ENCODE measurements at places on chromosomes 11 and 22.
A peak's percentile ranks its signal among the peaks of the same experiment; 100 is the strongest.

DNA sequence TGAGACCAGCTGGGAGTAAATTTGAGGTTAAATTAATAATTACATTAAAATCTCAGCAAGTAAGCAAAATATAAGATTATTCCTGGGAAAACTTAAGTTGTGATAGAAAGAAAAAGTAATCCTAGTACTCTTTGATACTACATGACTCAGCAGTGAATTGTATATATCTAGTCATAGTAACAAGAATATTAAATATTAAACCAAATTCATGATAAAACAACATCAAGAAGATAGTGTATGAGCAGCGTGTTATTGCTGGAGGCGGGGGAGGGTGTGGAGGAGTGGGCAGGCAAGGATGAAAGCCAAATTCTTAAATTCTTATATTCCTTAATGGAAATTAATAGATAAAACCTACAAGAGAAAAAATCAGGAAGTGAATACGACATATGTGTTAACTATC lies 95.2 kb downstream of the WT1 start:
- DNase-seq, result no peak

DNA sequence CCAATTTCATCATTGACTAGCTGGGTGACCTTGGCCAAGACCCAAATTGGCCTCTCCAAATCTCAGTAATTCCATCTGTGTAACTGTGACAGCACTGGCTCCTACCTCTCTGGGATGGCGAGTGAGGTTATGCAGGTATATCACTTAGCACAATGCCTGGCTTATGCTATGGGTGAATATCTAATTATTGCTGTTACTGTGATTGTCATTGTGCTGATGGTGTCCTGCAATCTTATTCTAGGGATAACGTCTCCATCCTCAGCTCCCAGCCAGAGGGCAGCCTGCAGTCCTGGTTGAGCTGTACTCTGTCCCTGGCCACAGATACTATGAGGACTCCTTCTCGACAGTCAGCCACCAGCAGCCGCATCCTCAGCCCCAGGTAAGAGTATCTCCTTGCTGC lies 164.8 kb upstream of the SEZ6L start:
- no peak for DNase-seq

GRCh38 chr11:133476570-133477250 lies 55.6 kb downstream of the OPCML start:
- no peak for DNase-seq

DNA sequence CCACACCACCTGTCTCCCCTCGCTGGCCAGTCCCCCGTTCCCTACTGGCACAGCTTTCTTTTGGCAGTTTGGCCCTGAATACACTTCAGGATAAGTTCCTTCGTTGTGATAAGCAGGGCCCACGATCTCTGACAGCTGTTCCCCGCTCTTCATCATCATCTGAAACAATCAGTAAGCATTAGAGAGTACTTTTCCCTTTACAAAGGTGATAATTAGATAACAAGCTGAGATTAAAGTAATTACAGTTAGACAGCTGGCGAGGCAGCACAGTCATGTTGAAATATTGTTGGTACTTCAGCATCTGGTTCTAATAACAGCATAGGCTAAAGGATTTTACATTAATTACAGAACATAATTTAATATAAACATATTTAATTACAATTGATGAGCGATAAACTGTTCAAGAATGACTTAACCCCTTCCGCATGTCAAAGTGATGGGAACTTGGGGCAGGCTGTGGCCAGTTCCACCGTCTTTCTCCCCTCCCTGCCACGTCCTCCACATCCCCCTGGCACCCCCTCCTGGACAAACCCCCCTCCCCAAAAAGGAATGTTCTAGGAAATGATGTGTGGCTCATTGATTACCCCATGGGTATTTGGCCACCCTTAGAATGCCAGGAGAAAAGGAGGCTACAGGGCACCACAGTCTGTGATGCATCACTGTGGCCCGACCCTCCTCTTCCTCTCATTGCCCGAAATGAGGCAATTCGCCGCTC lies 134.9 kb downstream of the RCN1 start:
- no peak for DNase-seq

- DNase-seq, result no peak
Observed at GRCh38 chr22:44549701-44550100, 51.7 kb upstream of the RTL6 start.

- no peak for DNase-seq
Observed at GRCh38 chr11:66768088-66768521, 39.1 kb upstream of the SPTBN2 start.

- no peak for DNase-seq
Observed at GRCh38 chr22:37690901-37691504, 4.9 kb downstream of the NOL12 start.

DNA sequence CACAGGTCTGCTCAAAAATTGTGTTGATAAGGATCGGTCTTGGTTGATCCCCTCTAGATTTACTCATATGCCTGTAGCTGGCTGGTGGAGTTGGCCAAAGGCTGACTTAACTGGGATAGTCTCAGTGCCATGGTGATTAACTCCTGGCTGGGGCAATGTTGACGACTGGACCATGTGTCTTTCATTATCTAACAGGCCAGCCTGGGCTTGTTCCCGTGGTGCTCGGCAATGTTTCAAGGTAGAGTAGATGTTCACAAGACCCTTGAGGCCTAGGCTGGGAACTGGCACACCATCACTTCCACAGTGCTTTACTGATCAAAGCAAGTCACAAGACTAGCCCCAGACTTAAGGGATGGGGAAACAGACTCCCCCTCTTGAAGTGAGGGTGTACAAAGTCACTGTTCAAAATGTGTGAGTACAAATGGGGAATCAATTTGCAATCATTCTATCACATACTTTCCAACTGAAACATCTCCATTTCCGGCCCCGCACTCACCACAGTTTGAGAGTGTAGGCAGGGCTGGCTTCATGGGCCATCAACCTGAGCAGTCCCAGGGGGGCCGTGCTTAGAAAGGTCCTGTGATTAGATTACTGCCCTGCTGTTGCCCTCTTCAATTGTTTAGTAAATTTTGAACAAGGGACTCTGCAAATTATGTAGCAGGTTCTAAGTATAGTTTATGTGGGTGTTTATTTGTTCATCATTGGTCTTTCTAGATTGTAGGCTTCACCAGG lies 240.8 kb downstream of the NELL1 start:
- no peak for DNase-seq

DNA sequence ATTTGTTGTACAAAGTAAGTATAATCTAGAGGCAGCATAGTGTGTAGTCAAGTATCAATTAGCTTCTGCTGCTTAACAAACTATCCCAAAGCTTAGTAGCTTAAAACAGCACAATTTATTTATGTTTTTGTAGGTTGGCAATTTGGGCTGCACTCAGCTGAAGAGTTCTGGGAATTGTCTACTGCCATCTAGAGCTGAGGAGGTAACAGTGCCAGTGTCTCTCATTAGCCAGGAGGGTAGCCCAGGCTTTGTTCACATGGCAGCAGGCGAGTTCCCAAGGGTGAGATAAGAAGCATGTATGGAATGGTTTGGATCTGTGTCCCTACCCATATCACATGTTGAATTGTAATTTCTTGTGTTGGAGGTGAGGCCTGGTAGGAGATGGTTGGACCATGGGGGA lies 45.8 kb upstream of the SLN start:
- DNase-seq, result no peak

DNA sequence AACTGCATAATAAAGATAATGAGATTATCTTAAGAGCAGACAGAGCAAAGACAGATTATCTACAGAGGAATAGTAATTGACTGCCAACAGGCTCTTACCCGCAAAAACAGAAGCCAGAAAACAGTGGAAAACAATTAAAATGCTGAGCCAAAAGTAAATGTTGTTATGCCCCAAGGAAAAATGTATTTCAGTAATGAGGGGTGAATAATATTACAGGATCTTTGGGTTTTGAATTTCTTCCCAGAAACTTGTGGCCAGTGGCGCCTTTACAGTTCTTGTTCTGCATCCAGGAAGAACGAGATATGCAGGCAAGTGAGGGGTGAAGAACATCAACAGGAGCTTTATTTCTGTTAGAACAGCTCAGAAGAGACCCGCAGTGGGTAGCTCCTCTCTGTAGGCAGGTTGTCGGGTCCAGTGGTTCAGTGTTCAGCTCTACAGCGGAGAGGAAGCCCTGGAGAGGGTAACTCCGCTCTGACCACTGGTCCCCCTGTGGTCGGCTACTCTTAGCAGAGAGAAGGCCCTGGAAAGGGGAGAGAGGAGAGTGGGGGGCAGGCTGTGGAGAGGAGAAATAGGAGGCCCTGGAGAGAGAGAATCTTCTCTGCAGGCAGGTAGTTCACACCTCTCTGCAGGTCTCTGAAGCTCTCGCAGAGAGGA lies 51.8 kb upstream of the SC5D start:
- DNase-seq, result no peak

DNA sequence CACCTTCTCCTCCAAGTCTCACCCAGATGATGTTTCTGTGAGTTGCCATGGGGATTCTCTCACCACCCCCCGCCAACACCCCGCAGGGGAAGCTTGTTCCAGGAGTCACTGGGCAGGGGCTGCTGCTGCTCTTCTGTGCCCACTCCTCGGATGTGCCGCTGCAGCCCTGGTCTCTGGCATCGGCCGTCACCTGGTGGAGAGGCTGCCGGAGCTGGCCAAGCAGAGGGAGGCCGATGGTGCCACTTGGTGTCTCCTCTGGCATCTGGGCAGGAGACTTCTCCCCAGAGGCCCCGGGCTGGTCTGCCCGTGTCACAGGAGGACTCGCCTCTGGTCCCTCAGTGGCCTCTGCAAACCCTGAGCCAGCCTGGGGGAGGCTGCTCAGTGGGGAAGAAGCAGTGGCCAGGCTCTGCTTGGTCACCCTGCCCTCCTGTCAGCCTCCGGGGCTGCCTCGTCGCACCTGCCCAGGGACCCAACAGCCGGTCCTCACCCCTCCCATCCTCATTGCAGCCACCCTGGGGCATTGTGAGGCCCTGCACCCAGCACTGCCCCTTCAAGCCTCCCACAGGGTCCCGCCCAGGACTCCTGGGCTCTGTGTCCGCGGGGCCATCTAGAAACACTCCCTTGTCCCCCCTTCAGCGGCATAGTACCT lies 424 bp upstream of the ADORA2A start:
- DNase-seq, result no peak

- DNase-seq, result no peak
Observed at GRCh38 chr11:1825039-1825740, 9.6 kb upstream of the SYT8 start.

- no peak for DNase-seq
Observed at GRCh38 chr11:110856996-110857812, 145.0 kb upstream of the ARHGAP20 start.

GRCh38 chr11:72041364-72042063 lies 38.8 kb downstream of the NUMA1 start:
- peak; percentile 23 for DNase-seq

GRCh38 chr11:66327171-66328030 lies 8.8 kb downstream of the RIN1 start:
- DNase-seq, result no peak

GRCh38 chr22:39437791-39438704 lies 18.8 kb upstream of the MGAT3 start:
- no peak for DNase-seq

DNA sequence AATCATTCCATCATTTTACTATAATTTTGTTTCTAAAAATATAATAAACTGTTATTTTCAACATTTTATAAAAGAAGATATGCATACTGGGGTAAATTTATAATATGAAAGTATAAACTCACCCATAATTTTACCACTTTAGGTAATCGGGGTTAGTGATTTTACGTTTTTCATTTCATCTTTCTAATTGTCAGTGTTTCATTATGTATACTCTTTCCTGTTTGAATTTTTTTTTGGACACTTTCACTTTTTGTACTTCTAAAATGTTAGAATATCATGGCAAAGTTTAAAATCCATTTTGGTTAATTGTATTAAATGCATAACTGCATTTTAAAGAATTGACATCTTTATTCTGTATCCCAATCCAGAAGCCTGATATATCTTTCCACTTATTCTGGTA lies 115.8 kb downstream of the METTL15 start:
- no peak for DNase-seq

DNA sequence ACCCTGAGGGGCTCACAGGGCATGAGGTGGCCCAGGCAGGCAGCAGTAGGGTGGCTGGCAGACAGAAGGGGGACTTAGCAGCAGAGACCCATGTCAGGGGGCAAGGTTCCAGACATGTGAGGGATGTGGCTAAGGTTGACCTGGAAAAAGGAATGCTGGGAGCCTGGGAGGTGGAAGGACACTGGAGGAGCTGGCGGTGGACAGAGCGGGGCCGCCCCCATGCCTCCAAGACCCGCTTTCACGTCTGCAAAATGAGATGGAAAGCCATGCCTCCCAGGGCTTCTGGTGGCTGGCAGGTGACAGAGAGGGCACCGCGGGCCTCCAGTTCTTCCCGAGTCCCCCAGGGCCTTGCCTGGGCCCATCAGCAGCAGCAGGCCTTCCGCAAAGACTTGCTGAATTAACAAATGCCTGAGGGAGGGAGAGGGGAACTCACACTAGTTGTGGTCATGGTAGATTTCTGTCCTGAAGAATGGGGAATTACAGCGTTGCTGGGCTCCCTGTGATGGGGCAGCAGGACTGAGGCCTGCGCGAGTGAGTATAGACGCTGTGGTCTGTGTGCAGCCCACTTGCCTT lies 23.1 kb upstream of the SOX10 start:
- no peak for DNase-seq

- DNase-seq, result no peak
Observed at GRCh38 chr22:37894939-37895670, 11.0 kb upstream of the MICALL1 start.

DNA sequence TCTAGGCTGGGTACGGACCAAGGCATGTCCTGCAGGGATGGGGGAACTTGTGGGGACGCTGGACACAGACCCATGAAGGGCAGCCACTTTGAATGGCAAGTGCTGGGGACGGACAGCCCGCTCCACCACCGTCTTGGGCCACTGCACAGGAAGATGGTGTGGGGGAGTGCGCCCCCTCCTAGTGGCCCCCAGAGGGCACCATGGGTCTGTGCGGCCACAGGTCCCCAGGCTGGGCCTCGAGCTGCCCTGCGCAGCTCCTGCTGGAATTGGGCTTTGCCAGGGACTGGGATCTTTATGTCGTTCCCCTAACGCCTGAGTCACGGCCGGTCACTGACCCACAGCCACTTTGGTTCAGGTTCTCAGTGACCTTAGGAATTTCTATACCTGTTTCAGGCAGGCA lies 44.4 kb downstream of the NAT10 start:
- no peak for DNase-seq

DNA sequence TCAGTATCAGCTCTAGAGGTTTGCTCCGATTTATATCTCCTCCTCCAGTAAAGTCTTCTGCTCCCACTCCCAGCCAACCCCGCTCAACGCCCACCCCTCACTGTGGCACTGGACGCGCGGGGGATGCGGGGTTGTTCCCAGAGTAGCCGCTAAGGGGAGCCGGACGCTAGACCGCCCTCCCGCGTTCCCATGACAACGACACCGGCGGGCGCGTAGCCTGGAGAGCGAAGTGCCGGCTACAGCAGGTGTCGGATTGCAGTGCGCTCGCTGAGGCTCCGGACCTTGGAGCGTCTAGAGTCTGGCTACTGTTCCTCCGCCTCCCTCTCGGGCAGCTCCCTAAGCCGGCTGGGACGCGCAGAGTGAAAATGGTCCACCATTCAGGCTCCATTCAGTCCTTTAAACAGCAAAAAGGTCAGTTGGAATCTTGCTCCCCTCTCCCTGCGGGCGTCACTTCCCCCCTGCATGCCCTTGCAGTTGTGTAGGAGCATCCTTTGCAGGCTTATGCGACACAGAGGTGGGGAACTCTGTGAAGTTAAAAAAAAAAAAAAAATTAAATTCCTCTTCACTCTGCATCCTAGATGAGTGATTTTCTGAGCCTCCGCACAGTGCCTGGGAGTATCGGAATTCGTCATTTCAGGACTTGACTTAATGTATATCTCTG lies at the start of gene ANO3:
Gene ANO3 (plus strand): TSS at position 220 of the 661 bp plus-strand sequence. CDS start 146 bp downstream, at position 366.
- DNase-seq, result no peak

GRCh38 chr11:1453611-1454034 lies 33.0 kb downstream of the MOB2 start:
- DNase-seq, result no peak
